B cell (primary cell): ENCODE measurements at places on chromosomes 2 and 18. TPM values are rescaled to one million over a fixed set of nuclear protein-coding genes. Genes with fewer than 3 reads are reported as not detected.

The NT5C1B gene
- polyA plus RNA-seq, result not detected in 2 replicates

The ABCB11 gene
- not detected in 2 replicates for polyA plus RNA-seq

The RASGRP3 gene
- 107 and 241 TPM in 2 replicates for polyA plus RNA-seq

The NLRC4 gene
- 0.46 and 0.64 TPM in 2 replicates for polyA plus RNA-seq

The ANKRD39 gene
- 12.8 and 19.3 TPM in 2 replicates for polyA plus RNA-seq

The LONRF2 gene
- not detected in 2 replicates for polyA plus RNA-seq

The AGXT gene
- not detected in 2 replicates for polyA plus RNA-seq

The IL1RN gene
- 0.40 and 0.79 TPM in 2 replicates for polyA plus RNA-seq

The ERFE gene
- polyA plus RNA-seq, result not detected in 2 replicates

The ACADL gene
- not detected in 2 replicates for polyA plus RNA-seq
